Hepatic stellate cell (primary cell): ENCODE measurements at places on chromosomes 5 and 9.

GRCh38 chr5:78560000-78560855 is 88.3 kb downstream of the LHFPL2 start:
- no peak for DNase-seq

DNA sequence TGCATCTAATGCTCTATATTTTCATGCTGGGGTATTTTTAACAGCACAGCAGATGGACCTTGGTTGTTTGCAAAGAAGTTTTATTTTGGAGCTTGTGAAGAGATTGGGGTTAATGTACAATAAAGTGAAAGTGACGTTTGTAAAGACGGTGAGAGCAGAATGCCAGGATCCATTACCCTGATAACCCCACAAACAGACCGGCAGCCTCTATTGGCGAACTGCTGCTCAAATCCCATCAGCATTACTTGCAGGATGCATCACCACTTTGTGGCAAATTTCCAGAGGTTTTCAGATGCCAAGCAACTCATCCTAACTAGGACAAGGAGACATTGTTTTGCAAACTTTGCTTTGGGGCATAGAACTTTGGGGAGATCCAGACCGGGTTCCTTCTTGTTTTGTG is 383.3 kb upstream of the ZNF462 start:
- DNase-seq, result no peak

DNA sequence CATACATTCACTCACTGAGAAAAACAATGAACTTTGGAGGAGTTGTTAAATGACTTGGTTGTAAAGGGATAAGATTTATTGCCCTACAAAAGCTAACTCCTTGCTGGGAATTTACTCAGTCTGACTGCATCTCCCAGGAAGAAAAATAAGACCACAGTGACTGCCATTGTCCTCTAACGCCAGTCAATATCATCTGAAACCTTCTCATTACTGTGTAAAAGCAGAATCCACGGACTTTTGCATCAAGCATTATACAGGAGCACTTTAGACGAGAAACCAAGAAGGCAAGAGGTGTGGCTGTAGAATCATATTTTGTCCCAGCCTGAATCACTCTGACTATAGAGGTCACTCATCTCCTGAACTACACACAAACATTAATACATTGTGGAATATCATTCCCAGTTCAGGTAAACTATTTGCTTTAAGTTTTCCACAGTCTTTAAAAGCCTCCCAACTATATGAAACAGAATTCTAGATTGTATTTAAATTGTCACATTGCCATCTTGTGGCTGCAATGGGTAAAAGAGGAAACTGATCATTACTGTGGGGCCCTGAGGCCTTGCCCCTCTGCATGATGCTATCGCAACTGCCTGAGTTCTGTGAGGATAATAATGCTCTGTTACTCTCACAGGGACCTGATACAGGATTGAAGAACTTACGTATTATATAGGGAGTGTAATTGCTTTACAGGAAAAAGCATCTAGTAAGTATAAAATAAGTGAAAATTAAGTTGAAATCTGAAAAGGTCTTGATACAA is 142.9 kb downstream of the SLCO4C1 start:
- no peak for DNase-seq

- peak; percentile 81 for DNase-seq
Measured at GRCh38 chr5:173283318-173284288, 44.6 kb downstream of the STC2 start.

DNA sequence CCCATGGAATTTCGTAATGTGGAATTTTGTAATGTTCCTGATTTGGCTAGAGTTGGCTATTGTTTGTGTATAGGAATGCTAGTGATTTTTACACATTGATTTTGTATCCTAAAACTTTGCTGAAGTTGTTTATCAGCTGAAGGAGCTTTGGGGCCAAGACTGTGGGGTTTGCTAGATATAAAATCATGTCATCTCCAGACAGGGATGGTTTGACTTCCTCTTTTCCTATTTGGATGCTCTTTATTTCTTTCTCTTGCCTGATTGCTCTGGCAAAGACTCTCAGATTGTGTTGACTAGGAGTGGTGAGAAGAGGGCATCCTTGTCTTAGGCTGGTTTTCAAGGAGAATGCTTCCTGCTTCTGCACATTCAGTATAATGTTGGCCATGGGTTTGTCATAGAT is 91.0 kb downstream of the NNT start:
- DNase-seq, result no peak

- DNase-seq, result no peak
Measured at GRCh38 chr5:77452351-77452750, 39.8 kb downstream of the WDR41 start.

DNA sequence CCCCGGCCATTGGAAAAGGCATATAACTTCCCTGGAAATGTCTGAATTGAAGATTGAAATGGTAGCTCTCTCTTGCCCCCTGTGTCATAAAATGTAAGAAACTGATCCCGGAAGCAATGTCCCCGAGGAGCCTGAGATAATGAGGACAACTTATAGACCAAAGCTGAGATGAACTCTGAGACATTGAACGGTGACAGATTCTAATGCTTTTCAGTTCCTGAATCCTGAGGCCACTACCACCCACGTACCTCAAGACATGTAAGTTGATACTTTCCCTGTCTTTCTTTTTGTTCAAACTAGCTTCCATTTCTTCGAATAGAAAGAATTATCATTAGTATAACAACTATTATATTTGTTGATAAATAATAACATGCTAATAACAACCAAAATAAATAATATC is 51.0 kb downstream of the KIF4B start:
- no peak for DNase-seq

- DNase-seq, result no peak
Measured at GRCh38 chr5:32562843-32563242, 22.5 kb upstream of the SUB1 start.

GRCh38 chr5:61409568-61409967 is 77.5 kb downstream of the ZSWIM6 start:
- DNase-seq, result peak; percentile 86
